CD8-positive, alpha-beta memory T cell (primary cell): ENCODE measurements at places on chromosomes 13 and 19. TPM values are rescaled to one million over a fixed set of nuclear protein-coding genes. Genes with fewer than 3 reads are reported as not detected.

Gene GGN
- polyA plus RNA-seq = not detected

Gene ANGPTL4
- polyA plus RNA-seq = 0.28 TPM

Gene CEACAM8
- not detected for polyA plus RNA-seq

Gene LGALS7B
- not detected for polyA plus RNA-seq

Gene U2AF2
- 9.5 TPM for polyA plus RNA-seq

Gene CPB2
- not detected for polyA plus RNA-seq

Gene IFI30
- 10.9 TPM for polyA plus RNA-seq

Gene OR10H3
- not detected for polyA plus RNA-seq

Gene ADAT3
- polyA plus RNA-seq = 4.6 TPM

Gene CYSLTR2
- polyA plus RNA-seq = 0.33 TPM

Gene SMAD9
- polyA plus RNA-seq = not detected

Gene POU2F2
- 8.5 TPM for polyA plus RNA-seq

GRCh38 chr19:15289673-15290072 is 42.7 kb downstream of the BRD4 start:
- DNase-seq = no peak

DNA sequence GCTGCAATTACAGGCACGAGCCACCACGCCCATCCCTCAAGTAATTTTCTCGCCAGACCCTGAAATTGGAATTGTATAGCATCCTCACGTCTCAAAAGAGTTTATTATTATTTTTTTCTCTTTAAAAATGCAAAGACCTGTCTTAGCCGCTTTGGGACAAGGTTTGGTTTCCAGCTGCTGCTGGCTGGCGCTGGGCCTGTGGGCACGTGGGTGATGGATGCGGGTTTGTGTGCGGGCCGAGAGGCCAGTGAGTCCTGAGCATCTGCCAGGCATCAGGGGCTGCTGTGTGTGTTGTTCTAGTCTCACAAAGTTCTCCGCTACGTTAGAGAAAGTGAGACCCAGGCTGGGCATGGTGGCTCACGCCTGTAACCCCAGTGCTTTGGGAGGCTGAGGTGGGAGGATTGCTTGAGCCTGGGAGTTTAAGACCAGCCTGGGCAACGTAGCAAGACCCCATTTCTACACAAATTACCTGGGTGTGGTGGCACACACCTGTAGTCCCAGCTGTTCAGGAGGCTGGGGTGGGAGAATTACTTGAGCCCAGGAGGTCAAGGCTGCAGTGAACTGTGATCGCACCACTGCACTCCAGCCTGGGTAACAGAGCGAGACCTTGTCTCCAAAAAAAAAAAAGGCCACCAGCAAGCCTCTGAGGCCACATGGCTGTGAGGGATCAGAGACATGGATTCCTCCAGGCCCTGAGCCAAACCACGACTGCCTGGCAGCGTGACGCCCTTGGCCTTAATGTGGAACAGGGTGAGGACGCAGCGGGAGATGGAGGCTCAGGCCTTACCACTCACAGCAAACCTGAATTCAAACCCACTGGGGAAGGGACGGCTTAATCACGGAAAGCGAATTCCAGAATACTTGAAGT is 4.7 kb upstream of the TMPRSS9 start:
- DNase-seq = no peak

- DNase-seq = no peak
Observed at GRCh38 chr19:1173159-1173844, 766 bp downstream of the SBNO2 start.

- no peak for DNase-seq
Observed at GRCh38 chr19:29724102-29724641, 9.1 kb upstream of the C19orf12 start.

- peak; percentile 20 for DNase-seq
Observed at GRCh38 chr13:49627831-49628652, at the start of gene ARL11. Gene ARL11 (plus strand): TSS chr13:49628507. CDS start chr13:49630448, 1,941 bp downstream.

- DNase-seq = peak; percentile 7
Observed at GRCh38 chr13:36420437-36420891, 11.8 kb upstream of the CCNA1 start.

DNA sequence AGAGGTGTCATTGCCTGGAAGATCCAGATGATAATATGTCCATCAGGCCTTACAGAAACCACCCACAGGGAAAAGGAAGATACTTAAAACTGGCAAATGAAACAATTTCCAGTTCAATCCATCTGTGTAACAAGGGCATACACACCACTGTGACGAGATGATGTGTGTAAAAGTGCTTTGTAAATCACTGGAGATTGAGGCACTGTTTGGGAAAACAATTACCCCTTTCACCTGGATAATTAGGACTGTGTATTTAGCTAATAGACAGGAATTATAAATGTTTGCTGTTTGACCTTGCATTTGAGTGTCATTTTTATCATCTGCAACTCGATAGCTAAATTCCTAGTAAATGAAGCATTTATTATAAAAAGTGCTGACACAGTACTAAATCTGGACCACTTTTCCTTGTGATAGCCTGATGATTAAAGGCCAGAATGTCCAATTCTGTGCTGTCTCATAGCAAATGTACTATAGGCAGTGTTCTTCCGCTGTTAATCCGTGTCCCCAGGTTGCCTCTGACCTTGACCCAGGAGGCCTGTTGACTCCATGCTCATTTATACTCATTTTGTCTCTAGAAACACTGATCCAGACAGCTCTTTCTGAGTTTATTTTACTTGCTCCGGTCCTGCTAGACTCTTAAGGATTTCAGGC is 105.8 kb downstream of the LACC1 start:
- DNase-seq = no peak

- DNase-seq = peak; percentile 40
Observed at GRCh38 chr19:45075301-45076028, 813 bp downstream of the ZNF296 start.

DNA sequence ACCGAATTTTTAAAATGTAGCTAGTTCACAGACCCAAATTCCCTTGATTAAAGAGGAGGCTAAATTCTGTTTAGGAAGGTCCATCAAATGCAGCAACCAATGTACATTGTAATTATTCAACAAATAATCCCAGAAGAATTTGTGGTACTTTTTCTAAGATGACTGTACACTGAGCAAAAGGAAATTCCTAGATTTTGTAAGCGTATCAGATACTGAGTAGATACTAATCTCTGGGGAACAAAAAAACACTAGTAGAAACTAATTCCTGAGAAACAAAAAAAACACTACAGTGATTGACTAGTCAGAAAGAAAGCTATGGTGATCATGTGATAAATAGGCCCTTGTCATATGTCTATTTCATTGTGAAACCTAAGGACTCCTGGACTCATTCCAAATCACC is 246.1 kb downstream of the PCDH17 start:
- DNase-seq = no peak

DNA sequence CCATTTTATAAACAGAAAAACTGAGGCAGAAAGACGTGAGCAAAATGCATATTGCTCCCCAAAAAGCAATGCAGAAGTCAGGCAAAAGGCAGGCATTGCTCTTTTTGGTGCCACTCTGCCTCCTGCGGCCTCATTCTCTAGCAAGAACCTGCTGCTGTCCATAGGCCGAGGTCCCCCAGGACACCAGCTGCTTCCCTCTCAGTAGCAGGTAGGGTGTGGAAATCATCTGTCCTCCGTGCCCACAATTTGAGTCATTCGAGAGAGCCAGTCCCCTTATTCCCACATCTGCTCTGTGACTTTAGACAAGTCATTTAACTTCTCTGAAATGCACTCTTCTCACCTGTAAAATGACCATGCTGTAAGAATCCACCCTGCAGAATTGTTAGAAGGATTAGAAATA is 50.0 kb downstream of the TNFRSF19 start:
- DNase-seq = no peak

DNA sequence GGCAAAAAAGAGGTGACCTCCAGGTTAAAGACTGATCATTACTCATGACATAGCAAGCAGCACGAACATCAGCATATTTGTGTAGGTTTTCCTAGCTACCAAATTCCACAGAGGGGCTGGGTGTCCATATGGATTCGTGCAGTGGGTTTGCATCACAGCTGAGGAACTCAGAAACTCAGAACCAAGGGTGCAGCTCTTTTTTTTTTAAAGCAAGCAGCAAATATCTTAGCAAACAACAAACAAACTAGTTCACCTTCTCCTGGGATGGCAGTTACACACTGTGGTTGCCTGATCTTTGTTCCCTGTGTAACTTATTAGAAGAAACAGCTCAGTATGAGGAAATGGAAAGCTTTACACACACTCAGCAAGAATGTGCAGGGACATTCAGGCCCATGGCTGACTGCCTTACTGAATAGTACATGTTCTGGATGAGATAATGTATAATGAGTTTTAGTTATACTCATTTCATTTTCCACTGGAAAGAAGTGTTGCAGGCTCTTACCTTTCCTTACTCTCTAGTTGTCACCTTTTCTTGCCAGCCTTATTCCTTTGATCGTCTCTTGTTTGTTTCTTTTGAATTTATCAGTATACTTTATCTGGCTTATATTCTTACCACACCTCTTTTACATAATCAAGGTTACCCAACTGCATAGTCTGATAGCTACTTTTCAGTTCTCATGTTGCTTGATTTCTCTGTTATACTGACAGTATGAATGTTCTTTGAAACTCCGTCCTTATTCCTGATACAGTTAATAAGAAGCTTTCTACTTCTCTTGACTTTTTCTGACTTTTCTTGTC is 4.3 kb downstream of the NDFIP2 start:
- no peak for DNase-seq

DNA sequence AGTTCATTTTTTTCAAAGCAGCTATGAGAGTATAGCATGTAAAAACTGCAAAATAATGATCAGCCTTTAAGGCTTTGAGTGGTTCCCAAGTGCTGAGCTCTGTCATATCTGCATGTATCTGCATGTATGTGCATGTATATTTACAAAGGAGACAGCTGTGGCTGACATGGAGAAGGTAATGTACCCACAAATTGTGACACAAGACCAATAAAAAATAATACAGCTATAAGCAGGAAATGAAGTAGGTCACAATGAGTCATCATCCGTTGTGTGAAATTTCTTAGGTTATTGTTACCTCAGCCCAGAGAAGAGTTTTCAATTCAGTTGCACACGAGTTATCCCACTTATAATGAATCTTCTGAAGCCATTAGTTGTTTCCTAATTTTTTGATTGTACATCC is 60.9 kb upstream of the MED4 start:
- DNase-seq = peak; percentile 65

GRCh38 chr19:51450730-51451307 is 7.4 kb downstream of the SIGLEC8 start:
- no peak for DNase-seq

GRCh38 chr13:30443957-30444404 is 21.7 kb downstream of the UBE2L5 start:
- DNase-seq = no peak

GRCh38 chr13:28754698-28755545 is 36.2 kb upstream of the SLC46A3 start:
- no peak for DNase-seq

- peak; percentile 22 for DNase-seq
Observed at GRCh38 chr13:30577401-30577852, 40.3 kb upstream of the USPL1 start.

- DNase-seq = no peak
Observed at GRCh38 chr13:68145852-68146251, 915.7 kb upstream of the PCDH9 start.

DNA sequence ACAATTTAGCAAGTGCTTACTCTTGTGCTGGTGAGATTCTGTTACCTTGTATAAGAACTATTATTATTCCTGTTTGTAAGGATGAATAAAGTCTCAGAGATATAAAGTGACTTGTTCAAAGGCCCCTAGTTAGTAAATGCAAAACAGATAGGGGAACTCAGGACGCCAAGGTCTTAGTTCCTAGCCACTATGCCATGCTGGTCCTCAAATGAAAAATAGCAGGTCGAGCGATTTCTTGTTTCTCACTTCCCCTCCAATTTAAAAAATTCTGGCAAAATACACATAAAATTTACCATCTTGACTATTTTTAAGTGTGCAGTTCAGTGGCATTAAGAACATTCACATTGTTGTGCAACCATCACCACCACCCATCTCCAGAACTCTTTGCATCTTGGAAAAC is 1.1 kb downstream of the TECR start:
- no peak for DNase-seq

DNA sequence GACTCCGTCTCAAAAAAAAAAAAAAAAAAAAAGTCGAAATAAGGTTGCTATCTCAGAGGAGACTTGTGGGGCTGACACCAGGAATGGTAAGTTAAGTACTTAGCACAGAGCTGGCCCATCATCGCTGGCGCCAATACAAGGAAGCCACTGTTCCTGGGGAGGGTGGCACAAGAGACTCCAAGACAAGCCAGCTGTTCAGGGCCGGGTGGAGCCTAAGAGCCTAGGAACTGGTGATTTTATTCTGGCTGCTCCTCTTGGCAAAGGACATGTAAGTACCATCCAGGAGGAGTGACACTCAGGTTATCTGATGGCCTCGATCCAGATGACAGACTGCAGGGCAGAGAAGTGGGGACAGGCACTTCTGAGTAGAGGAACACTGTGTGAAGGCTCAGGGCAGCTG is 3.8 kb downstream of the ELOF1 start:
- DNase-seq = no peak

DNA sequence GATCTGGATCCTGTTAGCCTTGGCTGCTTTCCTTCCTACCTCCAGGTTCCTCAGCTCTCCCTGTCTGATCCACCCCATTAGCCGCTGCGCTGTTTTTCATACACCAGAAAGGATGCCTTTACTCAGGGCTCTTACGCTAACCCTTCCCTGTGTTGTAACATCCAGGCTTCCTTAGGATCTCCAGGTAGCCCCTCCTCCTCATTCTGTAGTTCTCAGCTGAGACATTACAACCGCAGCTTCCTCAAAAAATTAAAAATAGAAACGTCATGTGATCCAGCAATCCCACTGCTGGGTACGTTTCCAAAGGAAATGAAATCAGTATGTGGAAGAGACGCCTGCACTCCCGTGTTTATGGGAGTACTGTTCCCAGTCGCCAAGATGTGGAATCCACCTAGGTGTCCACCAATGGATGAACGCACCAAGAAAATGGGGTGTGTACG is 18.4 kb upstream of the MYADM start:
- DNase-seq = no peak

GRCh38 chr13:86591862-86592261 is 792.6 kb upstream of the SLITRK6 start:
- DNase-seq = no peak

- no peak for DNase-seq
Observed at GRCh38 chr13:20499986-20500385, 25.7 kb downstream of the CRYL1 start.

DNA sequence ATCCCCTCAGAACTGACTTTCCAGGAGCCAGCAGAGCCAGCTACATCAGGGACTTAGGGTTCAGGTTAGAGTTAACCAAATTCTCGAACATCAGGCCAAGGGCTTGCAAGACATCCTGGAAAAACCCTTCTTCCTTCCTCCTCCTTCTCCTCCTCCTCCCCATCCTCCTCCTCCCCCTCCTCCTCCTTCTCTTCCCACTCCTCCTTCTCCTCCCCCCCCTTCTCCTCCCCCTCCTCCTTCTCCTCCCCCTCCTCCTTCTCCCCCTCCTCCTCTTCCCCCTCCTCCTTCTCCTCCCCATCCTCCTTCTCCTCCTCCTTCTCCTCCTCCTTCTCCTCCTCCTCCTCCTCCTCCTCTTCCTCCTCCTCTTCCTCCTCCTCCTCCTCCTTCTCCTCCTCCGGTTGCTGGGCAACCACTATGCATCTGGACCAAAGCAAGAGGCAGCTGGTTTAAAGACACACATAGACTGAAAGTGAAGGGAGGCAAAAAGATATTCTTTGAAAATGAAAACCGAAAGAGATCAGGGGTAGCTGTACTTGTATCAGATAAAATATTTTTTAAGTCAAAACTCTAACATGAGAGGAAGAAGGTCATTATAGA is 5.9 kb upstream of the CCL25 start:
- DNase-seq = no peak

GRCh38 chr13:21395953-21396352 is 63.1 kb downstream of the ZDHHC20 start:
- DNase-seq = no peak

- no peak for DNase-seq
Observed at GRCh38 chr19:49335784-49336481, 727 bp downstream of the CD37 start.
